ENCODE measurements at places on chromosomes 2 and 18. TPM values are rescaled to one million over a fixed set of nuclear protein-coding genes. Genes with fewer than 3 reads are reported as not detected.
A peak's percentile ranks its signal among the peaks of the same experiment; 100 is the strongest.

DNA sequence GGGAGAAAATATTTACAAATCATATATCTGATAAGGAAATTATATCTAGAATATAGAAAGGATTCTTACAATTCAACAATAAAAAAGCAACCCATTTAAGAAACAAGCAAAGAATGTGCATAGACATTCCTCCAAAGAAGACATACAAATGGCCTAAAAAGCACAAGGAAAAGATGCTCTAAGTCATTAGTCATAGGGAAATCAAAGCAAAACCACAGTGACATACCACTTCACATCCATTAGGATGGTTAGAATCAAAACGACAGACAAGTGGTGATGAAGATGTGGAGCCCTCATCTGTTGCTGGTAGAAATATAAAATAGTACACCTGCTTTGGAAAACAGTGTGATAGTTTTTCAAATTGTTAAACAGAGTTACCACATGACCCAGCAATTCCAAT lies 48.2 kb downstream of the MAPRE2 start:
- DNase-seq = no peak

GRCh38 chr2:128280158-128280871 lies 38.4 kb downstream of the HS6ST1 start:
- no peak for DNase-seq

GRCh38 chr2:21836719-21837118 lies 713.0 kb downstream of the TDRD15 start:
- no peak for DNase-seq

The DNAH6 gene
- total RNA-seq = 0.20 TPM

DNA sequence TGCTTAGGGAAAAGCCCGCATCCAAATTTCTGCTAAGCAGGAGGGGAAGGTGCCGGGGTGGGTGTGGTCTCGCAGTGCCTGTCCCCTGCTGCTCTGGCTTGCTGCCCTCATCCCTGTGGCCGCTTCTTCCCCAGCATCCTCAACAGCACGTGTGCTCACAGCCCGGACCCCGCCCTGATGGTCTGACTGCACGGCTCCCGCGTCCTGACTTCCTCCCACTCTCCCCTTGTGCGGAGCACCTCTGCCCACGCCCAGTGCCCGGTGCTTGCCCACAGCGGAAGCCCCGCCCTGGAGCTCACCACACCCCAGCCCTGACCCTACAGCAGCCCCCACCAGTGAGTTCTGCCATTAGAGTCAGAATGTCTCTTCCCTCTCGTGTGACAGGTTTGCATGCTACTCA lies 277.9 kb downstream of the NDUFA10 start:
- DNase-seq = no peak

The LCT gene
- 0.27 TPM for total RNA-seq

The IFT172 gene
- 15.8 TPM for total RNA-seq

DNA sequence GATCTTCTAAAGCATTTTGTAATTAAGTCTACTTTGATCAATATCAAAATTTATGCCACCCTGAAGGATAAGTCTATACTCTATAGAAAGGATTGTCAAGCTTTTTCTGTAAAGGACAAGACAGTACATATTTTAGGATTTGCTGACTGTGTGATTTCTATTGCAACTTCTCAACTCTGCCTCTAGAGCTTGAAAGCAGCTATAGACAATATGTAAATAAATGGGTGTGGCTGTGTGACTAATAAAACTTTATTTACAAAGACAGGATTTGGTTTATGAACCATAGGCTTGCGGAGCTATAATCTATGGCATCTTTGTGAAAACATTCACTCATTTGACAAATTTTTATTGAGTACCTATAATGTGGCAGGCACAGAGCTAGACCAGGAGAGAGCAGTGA lies 18.4 kb downstream of the UPP2 start:
- DNase-seq = no peak

DNA sequence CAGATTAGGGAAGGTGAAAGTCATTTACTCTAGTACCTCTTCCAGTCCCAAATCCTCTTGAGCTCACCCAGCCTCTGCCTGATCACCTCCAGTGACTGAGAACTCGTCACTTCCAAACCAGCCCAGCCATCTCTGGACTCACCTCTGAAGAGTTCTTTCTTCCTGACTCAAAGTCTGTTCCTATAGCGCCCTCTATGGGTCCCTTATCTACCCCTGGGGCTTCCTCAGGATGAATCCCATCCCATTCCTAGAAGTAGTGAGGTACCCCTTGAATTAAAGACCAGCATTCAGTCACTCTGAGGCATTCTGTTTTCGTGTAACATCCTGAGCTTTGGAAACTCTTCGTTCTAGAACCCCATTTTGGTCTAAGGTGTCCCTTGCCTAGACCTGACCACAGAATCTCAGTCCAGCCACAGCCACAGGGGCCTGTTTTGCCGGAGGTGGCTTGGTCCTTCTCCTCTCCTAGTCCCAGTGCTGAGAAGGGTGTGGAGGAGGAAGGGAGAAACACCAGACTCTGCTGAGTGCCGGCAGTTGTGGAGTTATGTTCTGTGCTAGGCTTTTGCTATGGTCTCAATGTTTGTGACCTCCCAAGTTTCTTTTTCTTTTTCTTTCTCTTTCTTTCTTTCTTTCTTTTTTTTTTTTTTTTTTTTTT lies 32.7 kb downstream of the SIX3 start:
- no peak for DNase-seq

The REG1B gene
- not detected for total RNA-seq

- DNase-seq = no peak
Measured at GRCh38 chr18:31041271-31042083, 1.1 kb downstream of the DSC3 start.

DNA sequence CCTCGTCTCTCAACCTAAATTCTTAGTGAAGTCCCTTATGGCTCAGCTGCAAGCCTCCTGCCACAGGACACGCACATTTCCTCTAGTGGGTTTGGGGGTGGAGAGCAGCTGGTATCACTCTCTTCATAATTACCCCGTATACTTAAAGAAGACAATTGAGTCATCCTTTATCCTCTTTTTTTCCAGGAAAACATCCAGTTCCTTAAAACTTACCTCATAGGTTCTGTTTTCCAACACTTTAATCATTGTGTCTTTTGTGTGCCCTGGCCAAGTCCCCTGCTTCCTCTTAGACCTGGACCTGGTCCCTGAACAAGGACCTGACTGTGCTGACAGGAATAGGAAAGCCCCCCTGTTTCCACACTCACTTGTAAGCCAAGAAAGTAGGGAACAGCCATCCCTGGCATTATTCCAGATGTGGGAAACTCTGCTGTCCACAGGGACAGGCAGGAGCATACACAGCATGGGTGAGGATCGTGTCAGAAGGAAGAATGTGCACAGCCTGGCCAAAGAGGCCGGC lies 42.3 kb upstream of the MYO1B start:
- DNase-seq = no peak

The LMAN2L gene
- total RNA-seq = 6.3 TPM

DNA sequence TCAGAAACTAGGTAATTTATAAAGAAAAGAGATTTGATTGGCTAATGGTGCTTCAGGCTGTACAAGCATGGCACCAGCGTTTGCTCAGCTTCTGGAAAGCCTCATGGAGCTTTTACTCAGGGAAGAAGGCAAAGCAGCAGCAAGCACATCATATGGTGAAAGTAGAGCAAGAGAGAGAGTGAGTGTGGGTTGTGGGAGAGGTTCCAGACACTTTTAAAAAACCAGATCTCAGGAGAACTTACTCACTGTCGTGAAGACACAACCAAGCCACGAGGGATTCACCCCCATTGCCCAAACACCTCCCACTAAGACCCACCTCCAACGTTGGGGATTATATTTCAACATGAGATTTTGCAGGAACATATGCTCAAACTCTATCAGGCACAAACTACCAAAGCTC lies 554.6 kb upstream of the TNP1 start:
- DNase-seq = no peak

The REL gene
- 93.0 TPM for total RNA-seq

The CCDC93 gene
- 27.5 TPM for total RNA-seq

The ASXL3 gene
- not detected for total RNA-seq

DNA sequence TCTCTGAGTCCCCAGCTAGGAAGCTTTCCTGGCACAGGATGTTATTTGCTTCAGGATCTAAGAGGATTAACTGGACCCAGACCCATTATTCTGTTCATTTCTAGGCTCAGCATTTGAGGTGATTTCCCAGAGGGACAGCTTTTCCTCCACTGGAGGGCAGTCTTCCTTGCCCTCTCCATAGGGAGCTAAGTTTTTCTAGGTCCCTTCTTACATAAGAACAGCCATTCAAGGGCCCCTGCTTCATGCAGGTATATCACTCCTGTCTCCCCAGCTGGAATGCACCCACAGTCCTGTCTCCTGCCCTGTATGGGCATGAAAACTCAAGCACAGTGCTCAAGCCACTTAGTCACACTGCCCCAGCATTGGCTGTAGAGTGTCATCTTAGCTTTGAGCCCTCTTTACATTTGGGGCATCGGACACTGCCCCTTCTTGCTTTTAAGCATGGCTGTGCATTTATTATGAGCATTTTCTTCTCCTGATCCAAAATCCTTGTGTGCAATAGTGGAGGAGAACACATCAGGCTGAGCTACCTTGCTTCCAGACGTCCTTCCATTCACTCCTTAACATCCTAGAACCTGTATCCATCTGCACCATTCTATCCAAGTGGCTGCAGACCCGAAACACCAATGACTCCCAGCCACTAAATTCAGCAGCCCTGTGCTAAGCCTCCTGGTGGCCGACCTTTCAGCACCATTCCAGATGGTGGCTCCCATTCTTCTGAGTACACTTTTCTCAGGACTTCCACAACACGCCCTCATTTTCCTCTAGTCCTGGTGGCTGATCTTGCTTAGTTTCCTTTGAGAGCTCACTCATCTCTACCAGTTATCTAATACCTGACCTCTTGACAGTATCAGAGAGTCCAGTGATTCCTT lies 80.0 kb downstream of the COPS8 start:
- no peak for DNase-seq

The STON1 gene
- total RNA-seq = 2.4 TPM

The SERPINB13 gene
- not detected for total RNA-seq

The EFHD1 gene
- total RNA-seq = 2.4 TPM

DNA sequence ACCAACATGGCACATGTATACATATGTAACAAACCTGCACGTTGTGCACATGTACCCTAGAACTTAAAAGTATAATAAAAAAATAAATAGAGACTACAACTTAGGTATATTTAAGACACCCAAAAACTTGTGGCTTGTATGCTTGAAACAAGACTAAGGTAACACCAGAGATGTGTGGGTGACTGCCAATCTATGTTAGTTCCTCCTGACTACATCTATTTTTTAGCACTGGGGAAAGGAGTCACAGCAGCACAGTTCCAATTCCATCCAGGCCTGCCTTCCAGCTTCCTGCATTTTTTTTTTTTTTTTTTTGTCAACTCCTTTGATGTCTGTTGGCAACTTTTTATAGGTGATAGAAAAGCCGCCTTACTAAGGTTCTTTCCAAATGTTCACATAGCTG lies 18.2 kb downstream of the C2orf69 start:
- DNase-seq = no peak

The OTOF gene
- 0.16 TPM for total RNA-seq

DNA sequence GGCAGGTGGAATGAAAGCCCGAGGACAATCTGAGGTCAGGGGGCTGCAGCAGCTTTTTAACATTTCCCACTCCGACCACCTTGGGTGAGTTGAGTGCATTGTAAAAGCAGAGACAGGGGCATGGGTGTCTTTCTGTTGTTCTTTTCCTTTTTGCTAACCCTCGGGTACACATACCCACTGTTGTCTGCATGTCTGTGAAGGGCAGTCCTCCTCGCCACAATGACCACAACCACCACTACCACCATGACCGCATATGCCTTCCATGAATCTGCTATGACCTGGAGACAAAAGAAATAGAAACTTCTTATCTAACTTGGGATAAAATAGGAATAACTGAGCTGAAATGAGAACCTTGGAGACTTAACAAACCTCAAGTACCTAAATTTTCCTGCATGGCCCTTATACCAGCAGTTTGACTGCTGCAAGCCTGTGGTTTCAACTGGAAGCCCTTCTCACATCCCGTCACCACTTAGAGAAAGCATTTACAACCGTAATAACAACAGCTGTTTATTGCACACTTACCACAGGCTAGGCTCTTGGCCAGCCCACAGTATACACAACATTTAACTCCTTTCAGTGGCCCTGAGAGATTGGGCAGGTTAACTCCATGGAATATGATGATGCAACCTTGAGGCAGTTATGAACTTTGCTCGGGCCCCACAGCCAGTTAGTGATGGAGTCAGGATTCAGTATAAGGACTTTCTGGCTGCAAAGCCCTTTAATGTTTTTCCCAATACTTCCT lies 80.3 kb downstream of the GYPC start:
- DNase-seq = no peak

The UGT1A10 gene
- not detected for total RNA-seq

- no peak for DNase-seq
Measured at GRCh38 chr2:193276069-193276468, 1081.3 kb upstream of the TMEFF2 start.

DNA sequence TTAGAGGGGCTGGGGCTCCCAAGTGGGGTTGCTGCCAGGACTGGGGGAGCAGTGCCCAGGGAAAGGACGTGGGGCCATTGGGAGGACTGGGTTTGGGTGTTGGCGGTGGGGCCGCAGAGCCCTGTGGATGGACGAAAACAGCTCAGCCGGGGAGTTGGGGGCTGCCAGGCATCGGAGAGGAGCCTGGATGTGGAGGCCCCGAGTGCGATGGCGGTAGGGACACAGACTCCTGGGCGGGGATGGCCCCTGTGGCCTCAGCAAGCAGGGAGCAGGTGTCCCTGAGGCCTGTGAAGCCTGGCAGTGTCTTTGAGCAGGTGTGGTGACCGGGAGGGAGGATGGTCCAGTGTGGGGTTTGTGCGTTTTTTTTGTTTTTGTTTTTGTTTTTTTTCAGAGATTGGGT lies 13.3 kb downstream of the CTDP1 start:
- no peak for DNase-seq

DNA sequence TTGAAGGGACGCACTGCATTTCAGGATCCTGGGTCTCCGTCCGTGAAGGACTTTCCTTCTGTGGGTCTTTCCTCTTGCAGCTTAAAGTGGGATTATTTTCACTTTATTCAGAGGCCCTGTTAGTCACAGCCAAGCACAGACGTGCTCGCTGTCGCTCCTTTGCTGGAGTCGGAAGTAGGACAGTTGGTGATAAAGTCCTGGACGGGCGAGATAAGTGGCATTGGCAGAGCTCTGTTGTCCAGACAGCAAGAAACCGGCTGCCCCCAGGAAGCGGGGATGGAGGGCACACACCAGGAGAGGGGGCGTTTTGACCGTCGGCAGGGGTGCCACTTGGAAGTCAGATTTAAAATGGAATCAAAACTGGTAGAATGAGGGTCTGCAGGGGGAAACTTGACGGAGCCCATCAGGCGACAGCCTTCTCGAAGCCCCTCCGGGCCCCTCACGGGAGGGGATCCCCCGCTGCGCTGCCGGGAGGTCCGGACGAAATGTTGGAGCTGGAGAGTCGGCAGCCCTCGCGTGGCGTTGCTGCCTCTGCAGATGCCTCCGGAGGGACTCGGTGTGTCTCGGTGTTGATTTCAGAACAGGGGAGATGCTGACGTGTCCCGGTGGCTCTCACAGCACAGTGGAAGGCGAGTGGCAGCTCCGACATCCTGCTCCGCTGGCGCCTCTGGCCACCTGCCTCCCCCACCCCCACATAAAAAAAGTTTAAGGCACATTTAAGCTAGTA lies 124.2 kb downstream of the NFATC1 start:
- peak; percentile 71 for DNase-seq

GRCh38 chr2:48248251-48248933 lies 281.6 kb upstream of the STON1 start:
- DNase-seq = peak; percentile 22
